CD4-positive, alpha-beta T cell treated with Interleukin-15 for 1 hour (primary cell): ENCODE measurements at places on chromosomes 11 and 22.

- no peak for DNase-seq
These were observed 100.4 kb downstream of the KIRREL3 start for GRCh38 chr11:126899961-126900748.

DNA sequence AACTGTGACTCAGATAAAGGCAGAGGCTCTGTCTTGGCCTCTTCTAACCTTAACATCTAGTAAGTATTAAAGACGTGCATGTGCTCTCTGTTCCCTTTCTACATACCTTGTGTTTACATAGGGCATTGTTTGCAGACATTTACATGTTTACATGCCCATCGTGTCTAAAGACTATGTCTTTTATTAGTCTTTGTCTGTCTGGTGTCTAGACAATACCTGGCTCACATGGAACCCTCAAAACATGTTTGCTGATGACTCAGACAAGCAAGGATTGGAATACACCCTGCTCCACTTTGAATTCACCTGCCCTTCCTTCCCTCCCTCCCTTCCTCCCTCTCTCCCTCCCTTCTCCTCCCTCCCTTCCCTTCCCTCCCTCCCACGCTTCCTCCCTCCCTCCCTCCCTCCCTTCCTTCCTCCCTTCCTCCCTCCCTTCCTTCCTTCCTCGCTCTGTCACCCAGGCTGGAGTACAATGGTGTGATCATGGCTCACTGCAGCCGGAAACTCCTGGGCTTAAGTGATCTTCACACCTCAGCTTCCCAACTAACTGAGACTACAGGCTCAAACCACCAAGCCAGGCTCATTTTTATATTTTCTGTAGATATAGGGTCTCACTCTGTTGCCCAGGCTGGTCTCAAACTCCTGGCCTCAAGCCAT, 23.7 kb upstream of the SORL1-AS1 start:
- DNase-seq: no peak

GRCh38 chr22:20799449-20799848, 25.5 kb downstream of the SERPIND1 start:
- DNase-seq: no peak

DNA sequence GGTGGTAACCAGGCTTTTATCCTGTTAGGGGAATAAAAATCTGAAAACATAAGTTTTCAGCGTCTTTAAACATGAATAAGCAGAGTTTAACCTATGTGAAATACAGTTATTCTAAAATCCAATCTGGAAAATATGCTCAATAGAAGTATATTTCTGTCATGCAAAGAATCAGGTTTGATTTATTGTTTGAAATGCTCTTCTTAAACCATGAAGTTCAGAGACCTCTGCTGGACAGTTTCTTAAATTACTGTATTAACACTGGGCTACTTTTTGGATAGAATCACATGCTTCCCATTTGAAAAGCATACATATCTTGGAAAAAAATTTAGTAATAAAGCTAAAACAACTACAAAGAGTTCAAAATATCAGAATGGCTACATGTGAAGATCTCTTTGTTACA, 25.4 kb downstream of the APIP start:
- DNase-seq: no peak

DNA sequence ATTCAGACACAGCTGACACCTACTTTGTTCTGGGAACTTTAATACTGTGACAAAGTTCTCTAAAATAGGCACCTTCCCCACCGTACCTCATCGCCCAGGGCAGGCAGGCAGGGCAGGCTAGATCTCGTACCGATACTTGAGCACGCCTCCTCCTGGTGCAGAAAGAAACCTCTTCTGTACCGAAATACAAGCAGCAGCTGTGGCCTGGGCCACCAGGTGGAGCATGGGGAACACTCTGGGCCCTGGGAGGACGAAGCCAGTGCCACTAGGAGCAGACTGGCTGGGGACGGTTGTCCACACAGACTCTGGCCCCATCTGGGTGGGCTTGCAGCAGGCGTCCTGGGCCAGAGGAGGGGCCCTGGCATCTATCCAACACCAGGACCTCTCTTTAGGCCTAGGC, 12.8 kb downstream of the PMM1 start:
- DNase-seq: no peak

GRCh38 chr11:13104619-13105236, 95.6 kb downstream of the RASSF10 start:
- DNase-seq: no peak

GRCh38 chr11:58530236-58530635, 22.3 kb upstream of the OR5B21 start:
- DNase-seq: peak; percentile 41

GRCh38 chr22:44332946-44333345, 20.2 kb upstream of the SHISAL1 start:
- no peak for DNase-seq

DNA sequence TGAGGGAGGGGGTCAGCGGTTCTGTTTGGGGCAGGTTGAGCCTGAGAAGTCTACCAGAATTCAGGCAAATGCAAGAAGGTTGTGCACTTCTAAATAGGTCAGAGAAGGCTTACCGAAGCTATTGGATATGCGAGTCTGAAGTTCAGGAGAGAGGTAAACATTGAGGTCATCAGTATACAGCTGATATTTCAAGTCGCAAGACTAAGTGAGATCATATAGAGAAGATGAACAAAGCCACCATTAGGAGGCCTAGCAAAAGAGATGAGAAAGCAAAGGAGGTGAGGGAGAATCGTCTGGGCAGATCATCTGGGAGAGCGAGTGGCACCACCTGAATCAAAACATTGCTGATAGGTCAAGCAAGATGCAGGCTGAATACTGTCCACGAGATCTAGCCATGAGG, 430.6 kb downstream of the BUD13 start:
- DNase-seq: no peak

DNA sequence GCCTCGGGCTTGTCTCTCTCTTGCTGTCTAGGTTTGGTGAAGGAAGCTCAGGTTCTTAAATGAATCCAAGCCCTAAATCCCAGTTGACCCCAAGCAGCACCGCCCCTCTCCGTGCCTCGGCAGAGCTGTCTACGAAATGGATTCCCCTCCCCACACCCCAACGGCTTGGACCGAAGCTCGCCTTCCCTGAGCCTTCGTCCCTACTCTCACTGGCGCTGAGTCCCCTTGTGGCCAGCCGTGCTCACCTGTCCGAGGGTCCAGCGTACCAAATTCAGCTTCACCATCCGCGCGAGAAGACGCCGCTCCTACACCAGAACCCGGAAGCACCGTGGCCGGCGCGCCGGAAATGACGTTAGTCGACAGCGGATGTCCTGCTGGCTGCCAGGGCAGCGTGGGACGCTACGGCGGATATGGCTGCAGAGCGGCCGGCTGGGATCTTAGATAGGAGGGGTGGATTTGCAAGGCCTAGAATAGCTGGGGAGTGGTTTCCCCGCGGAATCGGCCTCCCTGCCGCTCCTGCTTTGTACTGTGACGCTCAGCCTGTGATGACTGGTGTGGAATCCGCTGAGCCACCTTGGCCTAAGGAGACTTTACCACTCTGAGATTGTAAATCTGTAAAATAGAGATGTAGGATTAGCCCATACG, at the start of gene TFIP11:
TFIP11 (minus strand) TSS at position 325 of the 645 bp plus-strand sequence. CDS start 2,201 bp downstream, outside the sequence.
- peak; percentile 86 for DNase-seq

- no peak for DNase-seq
These were observed 9.1 kb downstream of the TMEM135 start for GRCh38 chr11:87046824-87047223.
